ENCODE measurements at places on chromosomes 3 and 15.

DNA sequence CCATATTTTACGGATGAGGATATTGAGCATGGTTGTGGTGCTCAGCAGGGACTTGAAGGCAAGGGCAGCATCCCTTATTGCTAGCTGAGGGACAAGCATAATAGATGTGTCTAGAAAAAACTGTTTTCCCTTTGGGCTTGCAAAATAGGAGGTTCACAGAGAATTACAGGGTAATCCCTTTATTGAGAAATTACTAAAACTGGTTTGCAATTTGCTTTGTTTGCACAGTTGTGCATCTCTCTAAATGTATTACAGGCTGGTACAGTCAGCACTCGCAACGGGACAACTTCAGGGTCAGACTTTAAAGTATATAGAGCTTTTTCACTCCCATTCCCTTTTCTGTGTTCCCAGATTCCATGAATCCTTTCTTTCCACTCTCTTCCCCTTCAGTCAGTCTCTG is 51.3 kb downstream of the SUCNR1 start:
- no peak for DNase-seq

DNA sequence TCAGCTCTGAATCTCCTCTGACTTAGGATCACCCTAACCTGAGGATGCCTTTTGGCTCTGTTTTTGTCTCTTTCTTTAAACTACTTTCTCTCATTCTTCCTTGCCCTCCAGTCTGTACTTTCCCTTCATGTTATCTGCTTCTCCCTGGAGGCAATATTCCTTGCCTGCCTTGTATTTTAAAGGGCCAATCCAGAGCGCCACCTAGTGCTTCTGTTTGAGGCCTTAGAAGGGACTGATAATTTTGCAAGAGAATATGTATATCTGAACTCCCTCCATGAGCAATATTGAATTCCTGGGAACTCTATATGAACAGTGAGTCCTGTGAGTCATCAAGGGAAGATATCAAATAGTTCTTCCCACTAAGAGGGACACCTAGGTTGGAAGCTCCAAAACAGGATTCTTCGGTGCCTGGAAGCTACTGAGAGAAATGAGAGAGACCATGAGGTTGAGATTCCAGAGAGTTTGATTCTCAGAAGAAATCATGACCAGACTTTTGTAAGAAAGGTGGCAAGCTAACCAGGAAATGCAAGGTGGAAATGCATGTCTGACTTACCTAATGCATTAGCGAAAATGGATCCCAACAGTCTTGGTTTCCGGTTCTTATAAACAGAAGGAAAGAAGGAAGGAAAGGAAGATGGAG is 203.8 kb upstream of the CD96 start:
- DNase-seq, result no peak

- DNase-seq, result no peak
Measured at GRCh38 chr3:131485119-131485518, 17.7 kb downstream of the MRPL3 start.

- DNase-seq, result no peak
Measured at GRCh38 chr3:138691351-138691750, 82.8 kb downstream of the FAIM start.

GRCh38 chr3:171199473-171199829 is 172.9 kb upstream of the SLC2A2 start:
- no peak for DNase-seq

DNA sequence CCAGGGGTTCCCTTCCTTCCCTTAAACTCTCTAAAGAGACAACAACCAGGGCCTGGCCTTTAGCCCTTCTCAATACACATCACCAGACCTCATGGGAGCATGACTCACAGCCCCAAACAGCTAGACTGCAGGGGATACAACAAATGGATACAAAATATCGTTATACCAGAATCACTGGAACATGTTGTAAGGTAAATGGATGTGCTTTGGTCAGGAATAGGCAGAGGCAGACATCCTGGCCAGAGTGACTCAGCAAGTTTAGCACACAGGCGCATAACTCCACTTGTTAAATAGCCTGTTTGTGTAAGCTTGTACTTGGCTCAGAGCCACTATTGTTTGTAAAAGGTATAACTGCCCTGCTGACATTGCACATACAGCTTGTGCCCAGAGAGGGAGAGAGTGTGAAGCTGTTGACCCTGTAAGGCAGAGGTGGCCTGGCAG is 18.3 kb downstream of the TMED3 start:
- DNase-seq, result no peak
